Right atrium auricular region (tissue), 2 donors: ENCODE measurements at places on chromosomes 4 and X. TPM values are rescaled to one million over a fixed set of nuclear protein-coding genes. Genes with fewer than 3 reads are reported as not detected.

The FAM9B gene
- not detected for total RNA-seq

The ZNF330 gene
- total RNA-seq = 40.7 TPM

The IL2RG gene
- 4.2 TPM for total RNA-seq

The IL1RAPL1 gene
- 1.2 TPM for total RNA-seq

DNA sequence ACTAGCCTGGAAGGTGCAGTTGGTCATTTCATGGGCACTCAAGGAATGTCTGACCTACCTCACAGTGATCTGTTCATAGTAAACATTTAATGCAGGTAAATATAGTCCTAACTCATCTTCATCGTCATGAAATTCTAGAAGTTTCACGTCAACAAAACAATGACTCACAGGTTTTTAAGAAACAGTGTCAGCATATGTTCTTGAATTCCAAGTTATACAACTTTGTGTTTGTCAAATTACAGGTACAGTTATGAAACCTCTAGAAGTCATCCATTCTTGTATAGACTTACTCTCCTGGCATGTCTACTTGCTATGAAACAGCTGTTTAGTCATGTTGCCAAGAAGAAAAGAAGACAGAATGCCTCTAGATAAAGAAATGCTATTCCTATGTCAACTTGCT is 46.6 kb downstream of the AFM start:
- no peak overlapping the region for H3K27ac ChIP-seq
- no peaks in the 10 kb centered on the region for H3K27me3 ChIP-seq
- DNase-seq = no peak
- H3K4me1 ChIP-seq = no peaks in the 10 kb centered on the region
- H3K4me3 ChIP-seq = no peak overlapping the region

GRCh38 chrX:22527302-22527701 is 254.6 kb downstream of the CBLL2 start:
- H3K36me3 ChIP-seq = no peaks in the 10 kb centered on the region
- H3K27me3 ChIP-seq = no peaks in the 10 kb centered on the region
- DNase-seq = no peak
- H3K27ac ChIP-seq = no peak overlapping the region
- H3K4me3 ChIP-seq = no peak overlapping the region

GRCh38 chr4:180950377-180950776 is 1292.8 kb upstream of the TENM3 start:
- no peaks in the 10 kb centered on the region for H3K36me3 ChIP-seq
- no peaks in the 10 kb centered on the region for H3K27me3 ChIP-seq
- no peaks in the 10 kb centered on the region for H3K4me1 ChIP-seq
- no peak overlapping the region for H3K27ac ChIP-seq

The ZNF141 gene
- 5.2 TPM for total RNA-seq

The EFHC2 gene
- 4.5 TPM for total RNA-seq
